ENCODE measurements at places on chromosomes 11 and 22.

DNA sequence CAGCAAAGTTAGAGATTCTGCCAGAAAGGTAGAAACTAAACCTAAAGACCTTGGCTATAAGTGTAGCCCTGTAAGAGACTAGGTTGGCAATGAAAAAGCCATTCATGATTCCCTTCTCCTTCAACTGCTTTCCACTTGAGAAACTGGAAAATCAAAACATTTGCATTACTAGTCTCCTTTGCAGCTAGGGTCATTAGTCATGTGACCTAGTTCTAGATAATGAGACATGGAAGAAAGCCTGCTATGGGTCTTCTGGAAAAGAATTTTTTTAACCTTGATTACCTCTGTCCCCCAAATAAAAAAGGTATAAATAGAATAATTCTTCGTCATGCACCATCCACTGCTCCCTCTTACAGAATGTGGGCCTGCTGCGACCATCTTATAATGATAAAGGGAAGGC lies 80.1 kb downstream of the SOX6 start:
- H3K36me3 ChIP-seq, result no peaks in the 10 kb centered on the region
- peaks cover 3% of the 10 kb centered on the region for H3K27me3 ChIP-seq
- H3K27ac ChIP-seq, result no peak overlapping the region
- H3K4me1 ChIP-seq, result no peaks in the 10 kb centered on the region

DNA sequence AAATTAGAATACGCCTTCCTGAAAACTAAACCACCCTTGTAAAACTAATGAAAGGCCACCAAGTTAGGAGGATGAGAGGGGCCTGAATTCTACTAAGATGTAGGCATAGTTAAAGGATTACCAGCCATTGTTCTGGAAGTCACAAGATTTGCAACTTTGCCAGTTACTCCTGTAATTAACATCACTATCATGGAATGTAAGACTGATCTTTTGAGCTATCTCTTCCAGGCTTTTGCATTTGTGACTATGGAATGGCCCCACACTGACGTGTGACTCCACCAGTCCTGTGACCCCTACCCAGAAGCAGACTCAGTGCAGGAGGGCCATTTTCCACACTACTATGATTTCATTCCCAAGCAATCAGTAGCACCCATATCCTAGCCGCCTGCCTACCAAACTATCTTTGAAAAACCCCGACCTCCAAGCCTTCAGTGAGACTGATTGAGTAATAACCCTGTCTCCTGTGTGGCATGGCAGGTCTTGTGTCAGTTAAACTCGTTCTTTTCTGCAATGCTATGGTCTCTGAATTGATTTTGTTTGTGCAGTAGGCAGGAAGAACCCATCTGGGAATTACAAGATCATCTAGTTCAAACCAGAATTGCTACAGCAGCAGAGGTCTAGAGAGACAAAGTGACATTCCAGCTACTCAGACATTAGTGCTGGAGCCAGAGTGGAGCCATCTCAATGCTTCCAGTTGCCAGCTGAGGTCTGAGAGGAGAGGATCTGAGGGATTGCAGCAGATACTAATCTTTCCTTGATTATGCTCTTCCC lies 1.9 kb upstream of the CTSF start:
- no peak overlapping the region for H3K27ac ChIP-seq
- peaks cover 13% of the 10 kb centered on the region for H3K27me3 ChIP-seq
- no peak for DNase-seq
- H3K36me3 ChIP-seq, result no peaks in the 10 kb centered on the region
- H3K4me3 ChIP-seq, result no peak overlapping the region
- peaks cover 6% of the 10 kb centered on the region for H3K4me1 ChIP-seq

DNA sequence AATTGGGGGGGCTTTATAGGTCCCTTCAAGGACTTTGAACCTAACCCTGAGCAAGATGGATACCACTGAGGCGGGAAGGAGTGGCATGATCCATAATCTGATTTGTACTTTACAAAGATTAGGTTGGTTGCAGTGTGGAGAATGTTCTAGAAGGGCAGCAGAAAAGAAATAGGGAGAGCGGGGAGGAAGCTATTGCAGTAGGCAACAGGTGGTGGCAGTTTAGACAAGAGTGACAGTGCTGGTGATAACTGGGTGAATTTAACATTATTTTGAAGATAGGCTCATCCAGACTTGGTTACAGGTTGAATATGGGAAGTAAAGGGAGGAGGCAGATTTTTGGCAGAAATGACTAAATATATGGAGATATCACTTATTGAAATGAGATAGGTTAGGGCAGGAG lies 179.9 kb upstream of the CADM1 start:
- H3K4me1 ChIP-seq, result no peaks in the 10 kb centered on the region
- H3K27me3 ChIP-seq, result peaks cover 5% of the 10 kb centered on the region
- no peak overlapping the region for H3K4me3 ChIP-seq
- DNase-seq, result no peak
- no peaks in the 10 kb centered on the region for H3K36me3 ChIP-seq

GRCh38 chr11:64654958-64655541 lies 64.0 kb downstream of the SLC22A12 start:
- no peaks in the 10 kb centered on the region for H3K4me1 ChIP-seq
- peaks cover 17% of the 10 kb centered on the region for H3K27me3 ChIP-seq
- H3K4me3 ChIP-seq, result no peak overlapping the region
- no peaks in the 10 kb centered on the region for H3K36me3 ChIP-seq
- H3K27ac ChIP-seq, result no peak overlapping the region

GRCh38 chr11:63613517-63614135 lies 607 bp downstream of the PLAAT3 start:
- DNase-seq, result no peak
- no peaks in the 10 kb centered on the region for H3K27me3 ChIP-seq
- peak overlapping the region; percentile 87 for H3K4me3 ChIP-seq
- H3K36me3 ChIP-seq, result no peaks in the 10 kb centered on the region
- peak overlapping the region; percentile 53 for H3K27ac ChIP-seq
- H3K4me1 ChIP-seq, result peaks cover 21% of the 10 kb centered on the region

DNA sequence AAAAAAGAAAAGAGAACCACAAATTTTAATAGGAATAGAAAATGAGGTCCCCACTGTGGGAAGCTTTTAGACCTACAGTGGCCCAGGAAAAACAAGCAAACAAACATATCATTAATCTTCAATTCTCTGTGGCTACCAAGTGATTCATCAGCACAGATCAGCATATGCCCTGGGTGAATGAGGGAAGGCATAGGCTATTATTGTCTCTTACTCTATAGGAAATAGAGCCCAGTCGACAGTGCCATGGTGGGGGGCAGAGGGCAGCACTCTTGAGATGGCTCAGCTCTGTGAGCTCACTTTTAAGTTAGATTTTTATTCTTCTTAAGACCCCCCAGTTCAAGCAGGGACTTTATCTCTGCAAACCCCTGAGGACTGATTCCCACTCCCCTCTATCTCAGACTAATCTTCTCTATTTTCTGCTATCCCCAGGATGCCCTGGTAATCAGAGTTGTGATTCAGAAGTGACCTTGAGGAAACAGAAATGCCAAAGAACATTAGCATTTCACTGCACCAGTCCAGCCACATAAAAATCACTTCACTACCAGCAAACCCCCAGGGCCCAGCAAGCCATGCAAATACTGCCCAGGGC lies 9.5 kb upstream of the FEZ1 start:
- no peak for DNase-seq
- peaks cover 14% of the 10 kb centered on the region for H3K4me1 ChIP-seq
- no peaks in the 10 kb centered on the region for H3K27me3 ChIP-seq
- no peak overlapping the region for H3K4me3 ChIP-seq

DNA sequence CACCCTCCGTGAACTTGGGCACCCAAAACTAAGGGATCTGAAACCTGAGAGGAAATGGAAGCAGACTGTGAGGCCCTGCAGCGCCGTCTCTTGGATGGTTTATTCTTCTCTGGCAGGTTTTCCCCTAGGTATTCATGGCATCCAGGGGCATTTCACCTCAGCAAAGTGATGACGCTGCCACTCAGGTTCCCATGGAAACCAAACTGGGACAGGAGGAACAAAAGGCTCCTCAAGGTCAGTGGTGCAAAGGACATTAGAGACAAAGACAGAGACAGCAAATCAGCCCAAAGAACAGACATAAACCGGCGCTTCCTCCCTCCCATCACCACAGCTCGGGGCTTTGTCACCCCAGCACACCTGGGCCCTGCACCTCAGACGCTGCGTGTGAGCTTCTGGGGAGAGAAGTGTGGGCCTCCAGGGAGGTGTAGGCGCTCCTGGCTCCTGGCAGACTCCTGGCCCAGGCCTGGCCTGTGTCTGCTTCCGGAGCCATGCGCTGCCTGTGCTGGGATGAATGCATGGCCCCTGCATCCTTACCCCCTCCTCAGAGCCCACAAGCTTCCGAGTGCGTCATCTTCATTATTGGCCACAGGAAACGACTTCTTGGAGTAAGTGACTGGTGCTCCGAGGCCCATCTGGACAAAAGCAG lies 5.9 kb downstream of the TP53AIP1 start:
- H3K4me1 ChIP-seq, result no peaks in the 10 kb centered on the region
- H3K27ac ChIP-seq, result no peak overlapping the region
- H3K27me3 ChIP-seq, result peaks cover 14% of the 10 kb centered on the region

DNA sequence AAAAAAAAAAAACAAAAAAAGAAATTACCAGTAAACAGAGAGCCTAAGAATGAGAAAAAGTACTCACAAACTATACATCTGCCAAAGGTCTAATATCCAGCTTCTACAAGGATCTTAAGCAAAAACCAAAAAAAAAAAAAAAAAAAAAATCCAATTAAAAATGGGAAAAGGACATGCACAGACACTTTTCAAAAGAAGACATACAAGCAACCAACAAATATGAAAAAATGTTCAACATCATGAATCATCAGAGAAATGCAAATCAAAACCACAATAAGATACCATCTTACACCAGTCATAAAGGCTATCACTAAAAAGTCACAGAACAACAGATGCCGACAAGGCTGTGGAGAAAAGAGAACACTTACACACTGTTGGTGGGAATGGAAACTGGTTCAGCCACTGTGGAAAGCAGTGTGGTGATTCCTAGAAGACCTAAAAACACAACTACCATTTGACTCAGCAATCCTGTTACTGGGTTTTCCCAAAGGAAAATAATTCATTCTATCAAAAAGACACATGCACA lies 18.3 kb downstream of the MS4A6A start:
- no peak overlapping the region for H3K27ac ChIP-seq
- DNase-seq, result no peak
- H3K4me3 ChIP-seq, result peak overlapping the region; percentile 33
- peaks cover 24% of the 10 kb centered on the region for H3K27me3 ChIP-seq
- H3K4me1 ChIP-seq, result no peaks in the 10 kb centered on the region
- no peaks in the 10 kb centered on the region for H3K36me3 ChIP-seq

- no peak overlapping the region for H3K4me3 ChIP-seq
- H3K36me3 ChIP-seq, result no peaks in the 10 kb centered on the region
- DNase-seq, result no peak
- H3K4me1 ChIP-seq, result no peaks in the 10 kb centered on the region
- H3K27me3 ChIP-seq, result no peaks in the 10 kb centered on the region
These were observed 613.8 kb upstream of the TENM4 start for GRCh38 chr11:80054582-80055165.

DNA sequence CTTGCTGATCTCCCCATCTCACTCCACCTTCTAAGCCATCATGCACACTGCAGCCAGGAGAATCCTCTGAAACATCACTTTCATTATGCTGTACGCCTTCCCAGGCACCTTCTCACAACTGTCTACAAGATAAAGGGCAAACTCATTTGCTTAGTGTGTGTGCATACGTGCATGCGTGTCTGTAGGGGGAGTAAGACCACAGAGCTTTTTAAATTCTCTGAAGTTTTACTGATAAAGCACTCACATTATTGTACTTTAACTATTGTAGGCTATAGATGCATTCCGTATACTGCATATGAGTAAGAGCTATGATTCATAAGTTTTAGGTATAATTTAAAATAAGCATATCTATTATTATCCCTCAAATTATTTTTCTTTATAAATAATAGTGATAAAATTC lies 15.3 kb upstream of the ANKK1 start:
- no peaks in the 10 kb centered on the region for H3K27me3 ChIP-seq
- DNase-seq, result no peak
- no peaks in the 10 kb centered on the region for H3K4me1 ChIP-seq
- no peaks in the 10 kb centered on the region for H3K36me3 ChIP-seq
- no peak overlapping the region for H3K4me3 ChIP-seq

GRCh38 chr11:93326681-93327080 lies 3.9 kb upstream of the DEUP1 start:
- peaks cover 15% of the 10 kb centered on the region for H3K27me3 ChIP-seq
- no peaks in the 10 kb centered on the region for H3K4me1 ChIP-seq
- H3K4me3 ChIP-seq, result no peak overlapping the region
- no peak for DNase-seq
- H3K36me3 ChIP-seq, result no peaks in the 10 kb centered on the region

DNA sequence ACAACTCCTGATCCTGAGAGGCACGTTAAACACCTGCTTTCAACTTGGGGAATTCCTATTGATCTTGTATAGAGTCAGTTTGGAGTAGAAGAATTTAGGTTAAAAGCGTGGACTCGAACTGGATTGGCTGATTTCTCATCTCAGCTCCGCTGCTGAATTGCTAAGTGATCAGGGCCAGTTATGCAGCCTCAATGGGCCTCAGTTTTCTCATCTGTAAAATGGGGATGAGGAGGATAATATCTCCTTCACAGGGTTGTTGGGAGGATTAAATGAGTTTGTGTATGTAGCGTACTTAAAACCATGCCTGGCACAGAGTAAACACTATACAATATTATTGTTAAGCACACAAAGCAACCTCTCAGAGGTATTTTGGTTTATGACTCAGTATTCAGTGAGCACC lies 53.2 kb upstream of the HEPHL1 start:
- no peaks in the 10 kb centered on the region for H3K4me1 ChIP-seq
- H3K27me3 ChIP-seq, result peaks cover 3% of the 10 kb centered on the region
- DNase-seq, result no peak

- H3K4me1 ChIP-seq, result peaks cover 11% of the 10 kb centered on the region
- no peaks in the 10 kb centered on the region for H3K36me3 ChIP-seq
- H3K4me3 ChIP-seq, result no peak overlapping the region
- DNase-seq, result no peak
- H3K27ac ChIP-seq, result no peak overlapping the region
These were observed 9.3 kb upstream of the GLB1L3 start for GRCh38 chr11:134266841-134267251.

- H3K27ac ChIP-seq, result no peak overlapping the region
- DNase-seq, result no peak
- no peaks in the 10 kb centered on the region for H3K4me1 ChIP-seq
- peaks cover 10% of the 10 kb centered on the region for H3K27me3 ChIP-seq
These were observed 7.9 kb upstream of the SLN start for GRCh38 chr11:107719557-107720302.

All from natural killer cell treated with Interleukin-12 subunit alpha and Interleukin-12 subunit beta and Interleukin-15 and Interleukin-18, amount 100 ng/mL, for 72 hours (primary cell).